ENCODE measurements at places on chromosomes 3 and 15.
A peak's percentile ranks its signal among the peaks of the same experiment; 100 is the strongest.

DNA sequence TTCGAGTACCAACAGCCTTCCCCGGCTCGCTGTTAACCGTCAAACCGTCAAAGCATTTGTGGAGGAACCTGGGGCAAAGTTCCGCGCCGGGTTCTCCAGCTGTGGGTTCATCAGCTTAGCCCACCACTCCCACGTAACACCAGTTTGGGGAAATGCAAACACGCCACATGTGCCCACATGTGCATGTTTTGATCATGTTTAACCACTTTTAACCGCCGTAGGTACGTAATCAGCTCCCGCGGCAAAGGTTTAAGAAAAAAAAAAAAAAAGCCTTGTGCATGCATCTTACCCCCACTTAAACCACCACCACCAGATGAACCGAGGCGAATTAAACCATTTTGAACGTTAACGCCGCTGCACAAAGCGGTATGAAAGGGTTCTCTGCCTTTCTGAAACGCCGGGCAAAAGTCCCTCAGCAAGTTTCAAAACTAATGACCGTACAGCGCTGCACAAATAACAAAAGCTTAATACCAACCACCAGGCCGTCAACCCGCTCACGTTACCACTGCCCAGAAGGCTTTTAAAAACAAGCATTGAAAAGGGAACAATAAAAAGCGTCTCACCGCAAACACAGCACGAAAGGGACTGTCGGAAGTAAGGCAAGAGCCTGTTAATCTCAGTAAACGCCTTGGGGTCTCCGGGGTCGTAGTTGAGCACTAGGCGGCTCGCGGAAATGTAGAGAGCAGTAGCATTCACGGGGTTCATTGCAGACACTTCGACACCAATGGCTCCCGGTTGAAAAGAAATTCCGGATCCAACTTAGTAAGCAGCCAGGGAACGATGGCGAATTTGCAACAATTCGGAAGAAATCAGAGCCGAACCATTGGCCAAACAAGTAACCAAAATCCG lies 1.5 kb downstream of the MSL2 start:
- DNase-seq = peak; percentile 59

DNA sequence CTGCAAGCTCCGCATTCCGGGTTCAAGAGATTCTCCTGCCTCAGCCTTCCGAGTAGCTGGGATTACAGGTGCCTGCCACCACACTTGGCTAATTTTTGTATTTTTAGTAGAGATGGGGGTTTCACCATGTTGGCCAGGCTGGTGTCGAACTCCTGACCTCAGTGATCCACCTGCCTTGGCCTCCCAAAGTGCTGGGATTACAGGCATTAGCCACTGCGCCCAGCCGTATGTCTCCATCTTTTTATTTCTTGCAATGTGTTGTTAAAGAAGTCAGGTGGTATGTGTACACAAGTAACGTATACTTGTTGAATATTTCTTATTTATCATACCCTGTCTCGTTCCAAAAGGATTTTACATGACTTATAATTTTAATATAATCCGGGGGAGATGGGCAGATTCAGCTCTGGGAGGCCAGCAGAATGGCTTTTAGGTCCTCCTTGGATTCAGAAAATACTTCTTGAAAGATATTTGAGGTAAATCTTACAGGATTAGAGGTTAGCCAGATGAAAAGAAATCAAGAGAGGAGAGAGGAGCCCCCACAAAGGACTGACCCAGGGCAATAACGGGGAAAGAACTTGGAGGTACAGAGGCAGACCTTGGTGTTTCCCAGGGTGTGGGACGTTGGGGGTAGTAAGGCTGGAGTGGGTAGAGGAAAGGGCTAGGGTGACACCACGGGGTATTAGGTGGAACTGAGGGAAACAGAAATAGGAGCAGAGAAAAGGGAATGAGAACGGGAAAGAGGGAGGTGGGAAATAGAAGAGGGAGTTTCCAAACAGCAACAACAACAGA lies 27.2 kb upstream of the MUC20 start:
- DNase-seq = no peak

DNA sequence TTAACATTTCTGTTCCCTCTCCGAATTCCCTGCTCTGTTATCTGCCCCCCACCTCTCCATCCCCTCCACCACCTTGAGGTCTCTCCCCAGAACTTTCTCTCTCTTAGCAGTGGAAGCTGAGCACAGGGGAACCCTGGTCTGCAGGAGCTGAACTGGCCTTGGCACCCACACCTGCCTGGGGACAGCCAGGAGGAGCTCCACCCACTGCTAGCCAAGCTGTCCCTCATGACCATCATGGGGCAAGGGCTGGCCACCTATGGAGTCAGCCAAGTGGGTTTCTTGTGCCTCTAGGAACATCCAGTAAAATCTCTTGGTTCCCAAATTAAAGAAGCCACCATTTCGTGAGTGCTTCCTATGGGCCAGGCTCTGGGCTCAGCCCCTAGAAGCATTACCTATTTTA lies 276.4 kb upstream of the TLE3 start:
- no peak for DNase-seq

- peak; percentile 40 for DNase-seq
Measured at GRCh38 chr15:65862682-65863081, 6.6 kb upstream of the RAB11A start.

- no peak for DNase-seq
Measured at GRCh38 chr3:135803028-135803692, 162.4 kb upstream of the PPP2R3A start.

DNA sequence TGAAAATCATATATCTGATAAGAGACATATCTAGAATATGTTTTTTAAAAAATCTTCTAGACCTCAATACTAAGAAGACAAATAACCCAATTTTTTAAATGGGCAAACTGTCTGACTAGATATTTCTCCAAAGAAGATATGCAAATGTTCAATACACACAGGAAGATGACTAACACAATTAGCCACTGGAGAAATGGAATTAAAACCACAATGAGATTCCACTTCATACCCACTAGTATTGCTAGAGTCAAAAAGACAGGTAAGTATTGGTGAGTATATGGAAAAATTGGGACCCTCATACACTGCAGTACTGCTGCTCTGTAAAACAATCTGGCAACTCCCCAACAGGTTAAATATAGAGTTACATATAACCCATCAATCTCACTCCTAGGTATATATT lies 33.1 kb upstream of the TOPAZ1 start:
- DNase-seq = no peak
